ENCODE measurements at places on chromosomes 4 and X. TPM values are rescaled to one million over a fixed set of nuclear protein-coding genes. Genes with fewer than 3 reads are reported as not detected.

The MAGED2 gene
- 184 TPM for total RNA-seq

The SEL1L3 gene
- total RNA-seq = 34.8 TPM

The ADGRG4 gene
- total RNA-seq = 0.14 TPM

The CDS1 gene
- total RNA-seq = 0.63 TPM

The PDCL2 gene
- not detected for total RNA-seq

The KLB gene
- not detected for total RNA-seq

The SASH3 gene
- total RNA-seq = 16.2 TPM

Measured in thoracic aorta (tissue), 2 donors.